Kidney tubule cell (primary cell): ENCODE measurements at places on chromosomes 5 and 9.

DNA sequence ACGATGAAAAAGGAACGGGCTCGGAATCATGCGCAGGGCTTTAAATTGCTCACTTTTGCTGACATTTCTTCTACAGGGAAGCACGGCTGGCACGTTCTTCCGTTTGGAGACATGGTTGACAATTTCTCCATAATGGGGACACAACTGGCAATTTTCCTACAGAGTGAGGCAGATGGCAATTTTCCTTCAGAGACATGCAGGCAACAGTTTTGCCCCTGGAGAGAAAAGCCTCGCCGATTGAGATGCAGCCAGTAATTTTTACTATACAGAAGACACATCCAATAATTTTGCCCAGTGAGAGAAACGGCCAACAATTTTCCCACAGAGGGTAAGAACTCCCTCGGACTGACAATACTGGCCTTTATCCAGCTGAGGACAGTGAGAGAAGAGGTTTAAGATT lies 90.9 kb upstream of the GPR151 start:
- no peak for DNase-seq

DNA sequence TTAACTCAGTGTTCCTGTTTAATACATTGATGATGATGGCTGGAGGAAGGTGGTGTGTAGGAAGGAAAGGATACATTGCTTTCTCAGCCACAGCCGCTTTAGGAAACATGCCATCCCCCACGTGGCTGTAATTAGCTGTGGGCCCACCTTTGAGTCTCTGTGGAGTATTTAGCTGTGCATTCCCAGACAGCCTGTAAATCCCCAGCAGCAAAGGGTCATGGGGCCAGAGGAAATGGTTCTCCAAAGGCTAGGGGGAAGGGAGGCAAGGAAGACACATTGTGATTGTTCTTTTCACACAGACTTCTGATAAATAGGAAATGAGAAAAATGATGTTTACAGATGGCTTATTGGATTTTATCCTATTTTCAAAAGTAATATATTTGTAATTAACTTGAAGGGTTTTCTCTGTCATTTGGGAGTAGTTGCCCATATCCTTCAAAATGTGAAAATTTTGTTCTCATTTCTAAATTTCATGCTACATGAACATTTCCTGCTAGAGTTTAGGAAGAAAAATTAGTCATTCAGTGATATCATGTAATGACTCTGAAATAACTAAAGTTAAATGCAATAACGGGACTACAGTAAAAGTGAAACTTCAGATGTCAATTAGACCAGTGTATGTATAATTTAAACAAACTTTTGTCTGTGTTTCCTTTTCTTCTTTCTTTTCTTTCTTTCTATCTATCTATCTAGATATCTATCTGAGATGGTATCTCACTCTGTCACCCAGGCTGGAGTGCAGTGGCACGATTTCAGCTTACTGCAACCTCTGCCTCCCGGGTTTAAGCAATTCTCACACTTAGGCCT lies 24.3 kb upstream of the F2R start:
- peak; percentile 74 for DNase-seq

DNA sequence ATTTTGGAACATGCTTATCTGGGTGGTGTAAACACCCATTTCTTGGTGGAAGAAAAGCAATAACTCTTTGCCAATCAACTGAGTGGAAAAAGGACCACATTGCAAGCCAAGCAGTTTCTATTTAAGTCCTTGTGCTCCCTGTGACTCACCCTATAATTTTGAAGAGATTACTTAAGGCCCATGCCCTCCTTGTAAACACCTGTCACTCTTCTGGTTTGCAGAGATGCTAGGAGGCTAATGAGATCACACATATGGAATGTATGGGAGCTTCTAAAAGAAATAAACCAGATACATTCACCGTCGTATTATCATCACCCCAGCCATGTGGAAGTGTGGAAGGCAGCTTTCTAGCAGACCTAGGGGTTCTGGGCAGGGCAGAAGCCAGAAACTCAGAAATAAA lies 337.1 kb downstream of the GADD45G start:
- DNase-seq = peak; percentile 76

DNA sequence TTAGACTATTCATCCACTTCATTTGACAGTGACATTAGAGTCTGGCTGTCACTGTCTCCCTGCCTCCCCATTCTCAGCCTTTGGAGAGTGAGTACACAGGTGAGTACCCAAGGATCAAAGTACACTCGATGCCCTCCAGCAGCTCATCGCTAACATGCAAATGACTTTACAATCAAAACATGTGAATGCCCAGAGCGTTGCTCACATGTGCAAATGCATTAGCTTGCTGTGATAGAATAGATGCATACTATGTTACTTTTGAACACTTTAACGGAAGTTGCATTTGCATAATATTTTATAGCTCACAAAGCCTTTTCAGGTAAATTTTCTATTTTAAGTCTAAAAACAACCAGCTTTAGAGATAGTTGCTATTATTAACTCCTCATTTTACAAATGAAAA lies 107.6 kb downstream of the SYK start:
- DNase-seq = no peak

DNA sequence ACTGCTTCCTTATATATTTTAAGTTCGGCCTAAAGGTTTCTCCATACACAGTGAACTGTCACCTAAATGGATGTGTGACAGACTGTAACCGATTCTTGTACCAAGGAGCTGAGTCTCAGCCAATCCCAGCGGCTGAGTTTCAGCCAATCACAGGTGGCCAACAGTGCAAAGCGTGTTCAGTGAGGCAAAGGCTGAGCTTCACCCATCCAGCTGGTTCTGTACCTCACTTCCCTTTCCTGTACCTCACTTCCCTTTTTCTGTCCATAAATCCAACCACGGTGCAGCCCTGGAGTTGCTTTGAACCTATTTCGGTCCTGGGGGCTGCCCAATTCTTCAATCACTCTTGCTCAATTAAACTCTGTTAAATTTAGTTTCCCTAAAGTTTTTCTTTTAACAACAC lies 15.7 kb upstream of the TBC1D9B start:
- no peak for DNase-seq

DNA sequence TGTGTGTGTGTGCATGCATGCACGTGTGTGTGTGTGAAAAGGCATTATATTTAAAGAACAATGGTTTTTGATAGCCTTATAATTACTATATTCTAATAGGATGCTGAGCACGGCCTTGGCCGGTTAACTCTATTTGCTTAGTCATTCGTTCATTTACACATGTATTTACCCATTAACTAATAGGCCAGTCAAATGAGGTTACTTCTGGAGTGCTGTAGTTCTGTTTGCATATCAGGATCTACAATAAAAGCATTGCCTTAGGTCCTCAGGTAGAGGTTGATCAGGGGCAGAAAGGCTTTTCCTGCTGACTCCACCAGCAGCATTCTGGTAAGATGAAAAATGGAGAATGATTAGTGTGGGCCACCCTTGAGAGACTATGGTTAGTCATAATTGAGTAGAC lies 219.0 kb downstream of the COMMD10 start:
- no peak for DNase-seq

DNA sequence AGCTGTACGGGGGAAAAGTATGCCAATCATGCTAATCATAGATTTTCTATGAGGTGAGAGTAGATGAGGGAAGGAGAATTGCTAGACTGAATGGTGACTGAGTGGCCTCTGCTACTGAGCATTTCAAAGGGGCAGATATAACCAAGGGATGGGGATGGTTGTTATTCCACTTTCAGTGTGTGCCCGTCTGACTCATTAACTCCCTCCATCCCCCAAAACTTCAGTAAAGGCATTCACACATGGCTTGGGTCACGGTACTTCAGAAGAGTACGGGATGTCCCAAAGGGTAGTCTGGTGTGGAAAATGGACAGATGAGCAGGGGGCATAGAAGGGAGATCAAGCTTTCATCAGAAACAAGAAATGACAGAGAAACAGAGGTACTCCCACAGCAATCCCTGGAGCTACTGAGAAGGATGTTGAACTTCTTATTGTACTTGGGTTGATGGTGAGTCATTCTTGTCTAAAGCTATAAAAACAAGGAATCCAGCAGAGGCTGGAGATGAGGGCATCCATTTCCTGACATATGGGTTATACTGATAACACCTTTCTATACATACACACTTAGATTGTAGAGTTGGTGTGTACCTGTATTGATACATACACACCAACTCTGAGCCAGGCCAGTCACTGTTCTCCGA lies 8.9 kb upstream of the TLE4 start:
- no peak for DNase-seq

DNA sequence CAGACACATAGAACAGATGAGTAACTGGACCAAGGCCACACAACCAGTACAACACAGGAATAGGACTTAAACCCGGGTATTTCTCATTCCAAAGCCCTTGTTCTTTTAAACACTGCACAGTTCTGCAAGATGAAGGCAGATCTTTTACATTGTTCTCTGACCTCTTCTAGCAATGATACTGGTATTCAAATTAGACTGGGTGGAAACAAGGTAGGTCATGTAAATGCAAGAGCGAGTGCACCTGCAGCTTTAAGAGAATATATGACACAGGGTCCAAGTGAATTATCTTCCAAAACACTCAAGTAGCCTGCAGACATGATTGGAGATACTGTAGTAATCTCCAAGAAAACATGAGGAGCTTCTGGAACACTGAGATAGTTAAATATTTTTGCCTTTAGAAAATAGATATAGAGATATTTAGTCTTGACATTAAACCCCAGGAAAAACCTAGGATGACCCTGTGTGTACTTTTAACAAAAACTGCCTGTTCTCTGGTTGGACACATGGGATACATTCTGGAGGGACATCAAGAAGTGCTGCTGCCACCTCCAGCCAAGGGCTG lies 130.6 kb upstream of the EPB41L4A start:
- DNase-seq = no peak

DNA sequence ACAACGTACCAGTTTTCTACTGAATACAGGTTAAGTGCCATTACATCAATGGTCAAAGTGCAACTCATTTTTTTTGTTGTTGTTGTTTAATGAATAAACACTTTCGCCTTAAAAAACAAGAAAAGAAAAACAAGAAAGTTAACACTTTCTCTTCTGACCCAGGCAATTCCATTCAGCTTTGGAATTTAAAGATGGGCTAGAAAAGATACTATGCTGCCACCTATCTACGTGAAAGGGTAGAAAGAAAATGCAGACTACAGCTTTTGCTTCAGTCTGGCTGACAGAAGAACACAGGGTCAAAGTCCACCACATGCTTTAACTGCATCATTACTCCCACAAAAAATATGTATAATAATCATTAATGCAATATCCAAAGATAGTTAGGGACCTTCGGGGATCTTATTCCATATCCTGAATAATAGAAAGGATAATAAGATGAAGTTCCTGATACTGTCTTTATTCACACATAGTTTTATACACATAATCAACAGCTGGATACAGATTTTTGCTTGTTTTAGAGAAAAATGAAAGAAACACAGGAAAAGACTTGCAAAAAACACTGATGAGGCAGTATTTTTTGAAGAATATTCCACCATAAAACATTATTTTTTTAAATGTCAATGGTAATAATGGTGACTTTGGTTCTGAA lies 40.4 kb downstream of the ZDHHC21 start:
- DNase-seq = peak; percentile 53

GRCh38 chr5:76724871-76725270 lies 8.9 kb downstream of the F2R start:
- DNase-seq = peak; percentile 74

DNA sequence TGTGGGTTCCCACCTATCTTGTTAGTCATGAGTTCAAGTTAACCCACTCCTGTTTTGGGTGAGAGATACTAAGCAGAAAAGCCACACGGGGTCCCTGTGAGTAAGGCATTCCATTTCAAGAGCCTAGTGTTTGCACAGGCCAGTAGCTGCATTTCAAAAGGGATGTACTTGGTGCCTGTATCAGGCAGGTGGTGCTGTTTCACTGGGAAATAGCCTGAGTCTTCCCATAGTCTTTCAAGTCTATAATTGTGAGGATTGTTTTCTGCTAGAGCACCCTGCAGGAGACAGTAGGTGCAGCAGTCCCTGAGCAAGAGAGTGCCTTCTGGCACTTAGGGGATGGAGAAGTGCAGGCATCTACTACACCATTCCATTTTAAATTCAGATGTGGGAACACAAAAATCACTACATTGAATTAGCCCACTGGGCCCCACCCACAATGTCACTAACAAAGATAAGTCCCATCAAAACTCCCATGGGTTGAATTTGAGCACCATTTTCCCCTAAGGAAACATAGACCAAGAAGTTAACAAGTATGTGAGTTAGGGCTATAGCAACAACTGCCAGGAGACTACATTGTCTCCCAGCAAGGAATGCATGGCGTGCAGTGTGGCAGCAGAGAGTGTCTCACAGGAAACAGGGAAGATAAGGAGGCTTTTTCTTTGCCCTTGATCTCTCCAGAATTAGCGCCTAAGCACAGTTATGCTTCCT lies 263.2 kb downstream of the COX7C start:
- peak; percentile 85 for DNase-seq

- DNase-seq = peak; percentile 82
These were observed 153.1 kb downstream of the PCSK1 start for GRCh38 chr5:96279801-96280542.

- DNase-seq = peak; percentile 15
These were observed 914.2 kb upstream of the CDH6 start for GRCh38 chr5:30279237-30279636.

DNA sequence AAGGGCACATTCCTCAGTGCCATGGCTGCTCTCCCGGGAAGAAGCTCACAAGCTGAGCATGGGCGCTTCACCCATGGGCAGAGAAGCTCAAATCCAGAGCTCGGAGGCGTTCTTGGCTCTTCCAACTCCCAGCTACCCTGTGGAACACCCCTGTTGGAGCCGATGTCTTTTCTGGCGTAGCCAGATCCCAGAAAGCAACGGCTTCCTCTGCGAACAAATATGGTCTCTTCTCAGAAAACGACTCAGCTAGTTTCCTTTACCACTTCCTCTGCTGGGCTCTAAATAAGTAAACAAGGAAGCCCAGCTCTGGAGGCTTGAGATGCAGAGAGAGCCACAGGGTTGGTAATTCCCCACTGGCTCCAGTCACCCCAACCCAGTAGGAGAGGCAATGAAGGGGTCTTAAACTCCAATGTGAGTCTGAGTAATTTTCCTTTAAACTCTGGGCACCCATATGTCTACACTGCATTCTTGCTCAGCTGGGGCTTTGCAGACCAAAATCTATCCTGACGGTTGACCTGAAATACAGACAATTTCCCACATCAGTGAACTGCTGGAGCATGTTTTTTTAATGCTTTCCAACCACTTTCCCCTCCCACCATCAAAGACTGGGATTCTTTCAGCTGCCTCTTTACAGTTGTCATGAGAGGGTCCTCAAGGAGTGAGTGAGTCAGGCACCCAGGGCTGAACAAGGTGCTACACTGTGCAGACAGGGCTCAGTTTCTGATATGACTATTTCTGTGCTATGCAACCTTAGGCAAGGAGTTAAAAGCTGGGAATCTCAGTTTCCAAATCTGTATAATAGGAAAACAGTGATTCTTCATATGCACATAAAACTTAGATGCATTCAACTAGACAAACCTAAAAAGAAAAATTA lies at the start of gene LCP2:
Gene LCP2 (minus strand): TSS at position 189 of the 874 bp plus-strand sequence. CDS start 166 bp downstream, at position 23.
- no peak for DNase-seq

- DNase-seq = peak; percentile 16
These were observed 282.5 kb downstream of the ICE1 start for GRCh38 chr5:5705010-5705409.

DNA sequence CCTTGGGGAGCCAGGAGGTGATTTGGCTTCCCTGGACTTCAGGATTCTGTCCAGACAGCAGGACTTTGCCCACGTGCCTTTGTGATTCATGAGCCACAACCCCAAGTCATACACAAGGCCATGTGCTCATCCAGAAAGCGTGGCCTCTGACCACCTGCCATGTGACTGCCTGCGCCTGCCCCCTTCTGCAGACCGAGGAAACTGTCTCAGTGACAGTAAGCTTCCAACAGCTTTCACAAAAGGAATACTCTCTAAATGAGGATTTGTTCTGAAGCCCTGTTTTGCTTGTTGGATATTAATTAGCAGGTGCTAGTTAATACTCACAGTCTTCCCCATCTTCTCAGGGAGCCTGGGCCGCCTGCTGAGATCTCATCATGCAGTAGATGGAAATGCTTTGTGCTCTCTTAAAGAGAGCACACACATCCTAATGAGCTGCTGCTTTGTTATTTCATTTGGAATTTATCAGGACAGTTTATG lies 36.9 kb upstream of the ANGPTL2 start:
- peak; percentile 90 for DNase-seq
